T follicular helper cell (primary cell): ENCODE measurements at places on chromosomes 4 and X.

- no peak for DNase-seq
These were observed 37.2 kb downstream of the IDS start for GRCh38 chrX:149467920-149468319.

DNA sequence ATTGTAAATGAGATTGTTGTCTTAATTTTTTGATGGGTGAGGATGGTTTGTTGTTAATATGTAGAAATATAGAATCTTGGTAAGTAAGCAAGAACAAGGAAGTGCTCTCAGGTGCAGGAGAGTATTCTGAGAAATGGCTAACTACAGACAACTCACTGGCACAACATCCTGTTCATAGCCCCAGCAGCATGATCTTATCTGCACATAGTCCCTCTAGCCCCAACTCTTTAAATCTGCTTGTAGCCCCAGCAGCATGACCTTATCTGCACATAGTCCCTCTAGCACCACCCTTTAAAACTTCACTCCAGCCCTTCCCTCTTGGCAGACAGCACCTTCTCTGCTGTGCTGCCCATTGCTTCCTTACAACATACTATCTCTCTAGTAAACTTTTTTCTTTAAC lies 1957.1 kb upstream of the ADGRL3 start:
- no peak for DNase-seq

DNA sequence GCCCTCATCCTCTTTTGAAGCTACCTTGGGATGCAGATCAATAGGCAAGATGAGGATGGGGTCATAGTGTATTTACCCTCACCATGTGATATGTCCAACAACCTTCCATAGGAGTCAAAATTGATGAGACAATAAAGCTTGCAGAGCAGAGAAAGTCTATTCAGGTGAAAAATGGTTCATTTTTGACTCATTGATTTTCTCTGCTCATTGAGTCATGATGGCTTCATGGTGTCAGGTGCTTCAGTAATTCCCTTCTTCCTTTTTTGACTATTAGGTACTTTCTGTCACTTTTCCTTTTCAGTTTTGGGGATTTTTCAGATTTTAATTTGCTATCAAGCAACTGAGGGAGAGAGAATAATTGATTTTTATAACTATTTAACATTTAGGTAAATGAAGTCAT lies 55.9 kb upstream of the IL2 start:
- no peak for DNase-seq

DNA sequence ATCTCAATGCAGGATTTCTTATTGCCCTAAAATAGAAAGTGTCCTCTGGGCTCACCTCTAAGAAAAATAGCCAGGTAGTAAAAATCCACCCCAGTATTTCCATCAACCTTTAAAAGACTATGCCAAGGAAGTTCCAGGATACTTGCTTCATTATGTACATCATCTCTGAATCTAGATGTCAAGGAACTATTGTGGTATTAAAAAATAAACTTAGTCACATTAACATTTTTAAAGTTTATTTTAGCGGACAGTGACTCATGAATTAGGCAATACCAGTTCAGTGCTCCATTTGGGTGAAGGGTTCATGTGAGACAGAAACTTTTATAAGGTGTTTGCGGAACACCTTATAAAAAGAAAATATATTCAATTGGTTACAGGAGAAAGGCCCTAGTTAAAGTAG lies 209.2 kb downstream of the ADAM29 start:
- no peak for DNase-seq

DNA sequence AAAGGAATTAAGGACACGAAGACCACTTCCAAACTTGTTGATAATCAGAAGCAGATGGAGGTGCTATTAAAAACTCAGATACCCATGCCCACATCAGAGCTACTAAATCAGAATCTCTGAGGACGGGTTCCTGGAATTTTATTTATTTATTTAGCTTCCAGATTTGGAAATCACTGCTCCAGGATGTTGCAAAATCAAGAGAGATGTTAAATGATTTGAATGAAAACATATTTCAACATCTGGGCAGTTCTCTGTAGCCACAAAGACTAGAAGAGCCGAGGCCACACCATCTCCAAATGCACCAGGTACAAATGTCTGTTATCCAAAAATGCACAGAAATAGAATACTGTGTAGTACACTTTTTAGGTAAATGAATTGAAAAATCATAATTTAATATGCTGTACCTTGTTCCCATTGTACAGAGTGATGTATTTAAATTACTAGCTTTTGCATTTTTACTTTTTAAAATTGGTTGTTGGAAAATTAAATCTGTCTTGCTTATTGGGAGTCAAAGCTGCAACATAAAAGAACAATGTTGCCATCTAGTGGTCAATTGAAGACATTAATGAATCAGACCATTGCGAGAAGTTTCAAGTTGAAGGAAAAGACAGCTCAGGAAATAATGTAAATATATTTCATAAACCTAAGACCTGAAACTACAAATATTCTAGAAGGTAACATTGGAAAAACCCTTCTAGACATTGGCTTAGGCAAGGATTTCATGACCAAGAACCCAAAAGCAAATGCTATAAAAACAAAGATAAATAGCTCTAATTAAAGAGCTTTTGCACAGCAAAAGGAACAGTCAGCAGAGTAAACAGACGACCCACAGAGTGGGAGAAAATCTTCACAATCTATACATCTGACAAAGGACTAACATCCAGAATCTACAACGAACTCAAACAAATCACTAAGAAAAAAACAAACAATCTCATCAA lies 151.3 kb upstream of the TTC29 start:
- DNase-seq, result no peak

DNA sequence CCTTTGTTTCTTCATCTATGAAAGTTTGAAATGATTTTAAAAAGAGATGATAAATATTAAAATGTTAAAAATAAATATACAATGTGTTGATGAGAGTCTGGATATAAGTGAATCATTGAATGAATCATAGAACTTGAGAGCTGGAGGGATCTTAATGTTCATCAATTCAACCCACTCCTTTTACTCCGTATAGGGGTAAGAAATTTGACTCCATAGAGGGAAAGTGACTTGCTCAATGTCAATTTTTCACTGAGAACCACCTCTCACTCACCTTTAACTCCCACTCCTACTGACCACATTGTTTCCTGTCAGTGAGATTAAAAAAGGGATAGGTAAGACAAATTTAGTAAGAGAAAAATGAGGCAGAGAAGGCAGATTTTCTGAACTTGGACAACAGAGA lies 557.2 kb upstream of the GRIA3 start:
- DNase-seq, result no peak

DNA sequence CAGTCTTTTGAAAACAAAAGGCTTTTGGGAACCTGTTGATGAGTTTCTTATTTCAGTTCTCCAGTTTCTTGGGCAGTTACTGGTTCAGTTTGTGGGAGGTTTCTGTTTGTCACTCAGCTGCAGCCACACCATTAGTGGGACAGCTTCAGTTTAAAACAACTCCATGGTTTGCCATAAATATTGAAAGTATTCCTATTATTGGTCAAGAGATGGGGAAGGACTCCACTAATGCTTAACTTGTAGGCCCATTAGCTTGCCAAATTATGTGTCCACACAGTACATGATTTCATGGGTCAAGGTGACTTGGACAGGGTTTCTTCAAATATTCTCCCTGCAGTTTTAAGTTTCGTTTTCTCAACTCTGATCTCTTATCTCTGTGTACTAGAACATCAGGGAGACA lies 15.5 kb upstream of the ASIC5 start:
- no peak for DNase-seq

- DNase-seq, result no peak
These were observed 14.5 kb downstream of the TNIP2 start for GRCh38 chr4:2741626-2742025.

DNA sequence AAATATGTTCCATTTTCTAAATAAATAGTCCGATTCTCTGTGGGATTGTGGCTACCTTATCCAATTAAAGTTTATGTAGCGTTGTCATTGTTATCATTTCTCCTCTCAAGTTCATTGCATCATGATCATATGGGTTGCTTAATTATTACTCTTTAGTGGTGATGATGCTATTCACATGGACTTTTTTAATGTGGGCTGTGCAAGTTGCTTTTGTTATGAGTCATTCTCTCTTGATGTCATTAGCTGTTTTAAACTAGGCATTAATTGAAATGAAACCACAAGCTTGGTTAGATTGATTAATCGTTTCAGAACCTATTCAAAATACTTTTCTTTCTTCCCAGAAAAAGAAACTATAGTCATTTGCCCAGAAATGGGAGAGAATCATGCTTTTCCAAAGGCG lies 38.2 kb downstream of the NHS start:
- no peak for DNase-seq

GRCh38 chr4:90025248-90025647 lies 101.9 kb upstream of the CCSER1 start:
- no peak for DNase-seq

DNA sequence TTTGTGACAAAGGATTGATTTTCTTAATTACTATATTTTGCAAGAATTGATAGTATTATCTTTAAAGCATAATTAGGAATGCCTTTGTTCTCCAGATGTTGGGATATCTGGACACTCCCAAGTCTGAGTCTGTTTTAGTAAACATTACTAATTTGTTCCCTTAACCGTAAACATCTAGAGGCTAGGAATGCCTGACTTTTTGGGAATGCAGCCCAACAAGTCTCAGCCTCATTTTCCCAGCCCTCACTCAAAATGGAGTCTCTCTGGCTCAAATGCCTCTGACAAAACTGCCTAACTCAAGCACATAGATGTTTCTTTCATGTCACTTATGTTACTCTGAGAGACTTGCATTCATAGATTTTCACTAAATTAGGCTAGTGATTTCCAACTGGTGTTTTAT lies 297.0 kb upstream of the CLNK start:
- DNase-seq, result no peak

GRCh38 chr4:113442826-113443225 lies 318.7 kb downstream of the CAMK2D start:
- no peak for DNase-seq

DNA sequence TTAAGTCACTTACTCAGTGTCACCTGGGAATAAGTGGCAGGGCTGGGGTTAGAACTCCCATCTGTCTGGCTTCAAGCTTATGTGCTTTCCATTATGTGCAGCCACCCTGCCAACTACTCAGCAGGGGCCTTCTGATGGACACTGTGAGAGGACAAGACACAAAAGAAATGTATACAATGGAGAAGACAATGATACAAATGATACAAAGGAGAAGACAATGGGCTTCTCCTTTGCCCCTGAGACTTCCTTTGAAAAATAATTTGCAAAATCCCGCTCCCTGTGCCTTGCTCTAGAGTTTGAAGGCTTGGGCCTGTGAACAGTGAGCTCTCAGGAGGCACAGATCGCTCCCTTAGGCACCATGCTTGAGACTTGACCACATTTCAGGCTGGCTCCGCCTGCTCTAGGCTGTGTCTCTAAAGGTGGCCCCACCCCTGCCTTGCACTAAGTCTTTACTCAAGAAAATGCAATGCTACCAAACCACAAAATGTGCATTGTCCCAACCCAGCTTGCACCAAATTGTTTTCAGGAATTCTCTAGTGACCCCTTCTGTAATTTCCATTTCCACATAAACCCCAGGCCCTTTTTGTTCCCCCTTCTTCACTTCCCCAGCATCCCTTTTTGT lies 27.1 kb upstream of the STX18 start:
- no peak for DNase-seq

- DNase-seq, result no peak
These were observed 104.0 kb upstream of the WDR17 start for GRCh38 chr4:175961604-175962003.

- no peak for DNase-seq
These were observed 449.5 kb upstream of the HS3ST1 start for GRCh38 chr4:11878241-11878640.

DNA sequence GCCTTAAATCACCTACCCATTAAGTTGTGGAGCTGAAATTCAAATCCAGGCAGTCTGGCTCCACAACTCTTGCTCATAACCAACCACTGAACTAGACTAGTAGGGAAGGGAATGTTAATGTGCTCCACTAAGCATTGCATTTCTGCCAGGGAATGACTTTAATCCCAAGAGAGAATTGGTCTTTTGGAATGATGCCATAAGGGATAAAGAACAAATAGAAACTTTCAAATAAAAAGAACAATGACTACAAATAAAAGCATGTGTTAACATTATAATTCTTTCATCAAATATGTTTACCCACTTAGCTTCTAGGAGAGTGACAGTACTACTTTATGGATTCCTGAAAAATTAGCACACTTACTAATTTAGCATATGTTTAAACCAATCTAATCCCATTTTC lies 905.9 kb downstream of the CENPC start:
- no peak for DNase-seq

DNA sequence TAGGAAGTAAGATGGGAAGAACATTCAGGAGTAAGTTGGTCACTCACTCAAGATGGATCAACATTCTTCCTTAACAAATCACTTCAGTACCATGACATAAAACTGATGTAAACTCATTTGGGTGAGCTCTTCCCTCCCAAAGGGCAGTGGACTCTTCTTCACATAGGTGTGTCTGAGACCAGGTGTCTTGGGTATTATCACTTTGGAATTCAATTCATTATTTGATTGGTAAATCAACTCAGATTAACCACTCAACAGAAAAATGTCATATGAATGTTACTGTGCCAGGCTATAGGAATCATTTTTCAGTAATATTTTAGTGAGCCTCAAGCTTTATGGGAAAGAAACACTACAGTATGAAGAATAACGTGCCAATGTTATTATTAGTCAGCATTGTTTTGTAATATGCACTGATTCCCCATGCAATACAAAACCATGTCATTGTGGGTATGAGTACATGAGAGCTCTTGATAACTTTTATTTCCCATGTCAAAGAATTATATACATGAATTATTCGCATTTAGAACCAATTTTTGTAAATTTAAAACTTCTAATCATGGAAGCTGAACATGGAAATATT lies 58.6 kb upstream of the ETNPPL start:
- DNase-seq, result no peak

GRCh38 chr4:98688411-98689290 lies 30.2 kb upstream of the TSPAN5 start:
- DNase-seq, result no peak

- DNase-seq, result no peak
These were observed 14.2 kb downstream of the ATOH1 start for GRCh38 chr4:93842601-93843252.

- DNase-seq, result no peak
These were observed 9.8 kb downstream of the SMIM9 start for GRCh38 chrX:154824638-154825037.

DNA sequence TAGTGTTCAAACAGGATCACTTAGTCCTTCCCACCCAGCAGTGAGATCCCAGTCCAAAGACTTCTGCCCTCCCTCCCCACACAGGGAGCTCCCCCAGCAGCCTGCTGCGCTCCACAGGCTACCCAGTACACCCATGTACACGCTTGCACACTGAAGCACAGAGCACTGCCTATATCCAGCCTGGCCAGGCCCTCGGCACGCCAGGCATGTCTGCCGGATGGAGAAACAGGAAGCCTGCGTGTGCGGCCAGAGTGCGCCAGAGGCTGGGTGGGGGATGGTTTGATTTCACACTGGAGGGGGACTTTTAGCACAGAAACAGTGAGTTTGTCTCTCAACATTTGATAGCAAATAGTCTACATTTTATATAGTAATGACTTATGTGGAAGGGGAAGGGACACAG lies 833.5 kb upstream of the IGFBP7 start:
- no peak for DNase-seq

GRCh38 chr4:19380600-19380999 lies 871.1 kb upstream of the SLIT2 start:
- DNase-seq, result no peak

DNA sequence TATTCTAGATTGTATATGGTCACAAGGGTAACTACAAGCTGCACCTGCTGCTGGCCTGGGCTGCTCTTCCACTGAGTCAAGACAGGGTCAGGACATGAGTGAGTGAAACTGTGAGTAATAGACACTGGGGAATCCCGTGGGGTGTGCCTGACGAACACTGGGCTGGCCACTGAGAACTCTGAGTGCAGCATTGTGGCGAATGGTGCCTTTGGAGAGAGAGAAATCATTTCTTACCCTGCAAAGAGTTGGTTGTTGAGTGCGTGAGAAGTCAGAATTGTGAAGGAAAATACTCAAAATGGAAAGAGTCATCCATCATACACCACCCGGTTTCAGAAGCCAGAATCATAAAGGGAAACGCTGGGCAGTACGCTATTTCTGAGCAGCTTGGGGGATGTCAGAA lies 43.1 kb upstream of the LSM6 start:
- DNase-seq, result no peak
